Suprapubic skin (tissue), 4 donors: ENCODE measurements at places on chromosomes 3 and 15. TPM values are rescaled to one million over a fixed set of nuclear protein-coding genes. Genes with fewer than 3 reads are reported as not detected.

DNA sequence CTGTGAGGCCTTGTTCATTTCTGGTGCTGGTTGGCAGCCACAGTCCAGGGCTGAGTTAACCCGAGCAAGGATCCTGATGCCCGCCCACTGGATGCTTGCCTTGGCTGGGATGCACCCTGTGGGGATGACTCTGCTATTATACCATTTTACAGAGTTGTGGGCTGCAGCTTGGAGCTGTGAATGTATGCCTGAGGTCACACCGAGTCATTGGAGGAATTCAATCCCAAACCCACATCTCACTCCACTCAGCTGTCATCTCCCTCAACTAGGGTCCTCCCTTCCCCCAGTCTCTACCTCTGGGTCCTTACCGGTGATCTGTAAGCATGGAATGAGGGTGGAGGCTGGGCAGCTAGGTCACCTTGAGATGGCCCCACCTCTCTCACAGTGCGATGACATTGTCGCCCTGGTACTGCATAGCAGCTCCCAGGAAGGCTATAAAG, 22.1 kb downstream of the MAPKAPK3 start:
- no peak overlapping the region for H3K27ac ChIP-seq
- no peak overlapping the region for H3K4me3 ChIP-seq
- H3K27me3 ChIP-seq: no peaks in the 10 kb centered on the region
- DNase-seq: no peak

GRCh38 chr3:5731100-5731499, 543.6 kb downstream of the EDEM1 start:
- no peaks in the 10 kb centered on the region for H3K27me3 ChIP-seq
- H3K4me1 ChIP-seq: no peaks in the 10 kb centered on the region
- no peak for DNase-seq
- no peak overlapping the region for H3K4me3 ChIP-seq
- H3K27ac ChIP-seq: no peak overlapping the region

DNA sequence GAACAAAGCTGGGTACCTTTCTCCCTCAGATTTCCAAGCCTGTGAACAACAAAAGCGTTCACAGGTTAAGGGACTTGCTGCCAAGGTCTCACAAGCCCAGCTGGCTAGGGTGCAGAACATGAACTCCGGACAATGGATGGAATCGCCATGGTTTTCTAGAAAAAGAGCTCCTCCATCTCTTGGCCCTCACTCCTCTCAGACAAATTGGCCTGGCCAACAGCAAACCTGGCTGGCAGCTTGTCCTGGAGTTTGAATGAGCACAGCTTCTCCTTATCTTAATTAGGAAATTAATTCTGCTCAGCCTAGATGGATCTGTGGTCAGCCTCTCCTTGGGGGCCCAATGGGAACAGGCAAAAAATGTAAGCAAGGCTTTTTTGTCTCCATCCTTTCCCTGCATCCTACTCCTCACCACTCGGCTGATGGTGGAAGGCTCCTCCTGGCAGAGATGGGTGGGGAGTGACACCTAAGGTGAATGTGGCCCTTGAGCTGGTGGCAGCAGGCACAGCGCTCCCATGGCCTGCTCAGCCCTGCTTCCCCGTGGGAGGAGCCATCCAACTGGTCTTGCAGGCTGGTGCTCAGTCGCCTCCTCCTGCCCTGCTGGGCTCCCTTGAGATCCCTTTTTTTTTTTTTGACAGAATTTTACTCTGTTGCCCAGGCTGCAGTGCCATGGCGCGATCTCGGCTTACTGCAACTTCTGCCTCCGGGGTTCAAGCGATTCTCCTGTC, 5.8 kb downstream of the KLHL25 start:
- H3K36me3 ChIP-seq: no peaks in the 10 kb centered on the region
- no peak overlapping the region for H3K4me3 ChIP-seq
- H3K27ac ChIP-seq: no peak overlapping the region
- no peak for DNase-seq
- peaks cover 54% of the 10 kb centered on the region for H3K4me1 ChIP-seq
- no peaks in the 10 kb centered on the region for H3K27me3 ChIP-seq

DNA sequence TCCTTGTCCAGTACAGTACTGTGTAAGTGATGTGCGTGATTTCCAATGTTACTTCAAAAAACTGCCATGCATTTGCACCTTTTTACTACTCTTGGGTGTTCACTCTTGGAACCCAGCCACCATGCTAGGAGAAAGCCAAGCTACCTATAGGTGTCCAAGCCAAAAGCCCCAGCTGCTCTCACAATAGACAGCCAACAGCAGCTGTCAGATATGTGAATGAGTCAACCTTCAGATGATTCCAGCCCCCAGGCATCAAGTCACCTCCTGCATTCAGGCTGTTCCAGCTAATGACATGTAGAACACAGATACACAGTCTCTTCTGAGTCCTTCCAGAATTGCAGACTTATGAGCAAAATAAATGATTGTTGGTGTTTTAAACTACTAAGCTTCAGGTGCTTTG, 417.7 kb upstream of the TGFBR2 start:
- H3K36me3 ChIP-seq: no peaks in the 10 kb centered on the region
- no peak for DNase-seq
- H3K4me1 ChIP-seq: peaks cover 13% of the 10 kb centered on the region
- no peaks in the 10 kb centered on the region for H3K27me3 ChIP-seq
- H3K4me3 ChIP-seq: no peak overlapping the region
- no peak overlapping the region for H3K27ac ChIP-seq

DNA sequence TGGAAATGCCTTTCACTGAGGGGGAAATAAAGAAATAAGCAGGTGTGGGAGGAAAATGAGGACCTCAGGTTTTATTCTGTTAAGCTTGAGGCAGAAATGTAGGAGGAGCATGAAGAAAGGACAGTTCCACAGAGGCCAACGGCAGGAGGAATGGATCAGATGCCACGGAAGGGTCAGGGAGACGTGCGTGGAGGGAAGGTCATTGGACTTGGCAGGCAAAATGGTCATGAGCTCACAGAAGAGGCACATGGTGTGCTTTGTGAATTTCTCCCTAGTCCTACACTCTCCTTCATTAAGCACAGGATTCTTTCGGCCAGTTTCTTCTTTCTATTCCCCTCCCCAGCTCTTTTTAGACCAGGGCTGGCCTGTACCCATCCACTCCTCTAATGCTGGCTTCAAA, 32.5 kb upstream of the THSD4 start:
- no peak for DNase-seq
- H3K27ac ChIP-seq: peak overlapping the region; percentile 43
- peaks cover 31% of the 10 kb centered on the region for H3K4me1 ChIP-seq
- H3K36me3 ChIP-seq: no peaks in the 10 kb centered on the region

DNA sequence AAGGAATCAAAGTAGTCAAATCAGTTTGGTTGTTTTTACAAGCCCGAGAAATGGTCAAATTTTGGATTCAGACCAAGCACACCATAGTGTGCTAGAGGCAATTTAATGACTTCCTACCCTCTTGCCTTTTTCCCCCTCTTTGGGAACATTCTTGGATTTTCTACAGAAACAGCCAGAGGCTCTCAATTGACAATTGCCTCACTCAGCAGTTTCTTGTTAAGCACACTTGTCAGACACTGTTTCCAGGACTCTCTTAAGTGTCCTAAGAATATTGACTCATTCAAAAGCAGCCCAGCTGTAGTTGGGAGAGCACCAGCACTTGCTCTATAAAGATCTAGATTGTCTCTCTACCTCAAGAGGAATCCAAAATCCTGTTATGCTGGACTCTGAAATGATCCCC, 1.5 kb upstream of the SLC35G2 start:
- H3K4me3 ChIP-seq: no peak overlapping the region
- DNase-seq: no peak
- no peak overlapping the region for H3K27ac ChIP-seq
- H3K4me1 ChIP-seq: peaks cover 35% of the 10 kb centered on the region
- no peaks in the 10 kb centered on the region for H3K27me3 ChIP-seq

DNA sequence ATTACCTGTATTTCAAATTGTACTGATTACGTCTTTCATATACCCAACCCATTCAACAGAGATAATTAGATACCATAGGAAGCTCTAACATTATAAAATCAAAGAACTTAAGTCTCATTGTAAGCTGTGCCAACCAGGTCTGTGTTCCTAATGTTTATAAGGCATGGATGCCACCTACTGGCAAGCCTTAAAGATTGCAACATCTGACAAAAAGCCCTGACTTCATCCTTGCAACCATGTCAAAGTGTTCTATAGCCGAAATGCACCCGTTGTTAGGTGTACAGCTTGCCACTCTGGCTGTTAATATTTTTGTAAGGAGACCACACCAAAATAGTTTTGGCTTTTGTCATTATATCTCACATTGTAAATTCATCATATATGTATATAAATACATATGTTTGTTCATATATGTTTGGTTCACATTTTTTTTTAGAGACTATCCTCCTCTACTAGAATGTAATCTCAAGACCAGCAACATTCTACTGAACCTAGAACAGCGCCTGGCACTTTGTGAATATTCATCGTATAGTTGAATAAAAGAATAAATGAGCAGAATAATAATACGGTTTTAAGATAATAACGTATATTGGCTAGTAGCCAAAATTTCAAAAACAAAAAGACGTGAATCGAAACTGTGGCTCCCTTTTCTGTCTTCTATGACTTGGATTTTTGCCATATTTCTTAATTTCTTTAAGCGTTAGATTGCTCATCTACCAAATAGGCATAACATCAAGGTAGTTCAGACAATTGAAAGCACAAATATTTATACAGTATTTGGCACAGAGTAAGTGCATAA, 258.1 kb downstream of the TBL1XR1 start:
- peaks cover 6% of the 10 kb centered on the region for H3K4me1 ChIP-seq
- no peak for DNase-seq
- H3K4me3 ChIP-seq: no peak overlapping the region

GRCh38 chr3:48435223-48435595, 4.7 kb downstream of the CCDC51 start:
- no peak for DNase-seq
- H3K4me3 ChIP-seq: no peak overlapping the region
- H3K4me1 ChIP-seq: peaks cover 75% of the 10 kb centered on the region

LDHAL6B gene
- total RNA-seq: not detected

ATP13A4 gene
- total RNA-seq: 30.7 TPM

BFSP2 gene
- 2.3 TPM for total RNA-seq

SLC28A2 gene
- total RNA-seq: not detected

PML gene
- total RNA-seq: 95.5 TPM

PLOD2 gene
- 19.0 TPM for total RNA-seq

C3orf22 gene
- not detected for total RNA-seq

CLDN18 gene
- not detected for total RNA-seq
